Activated naive CD4-positive, alpha-beta T cell (primary cell): ENCODE measurements at places on chromosomes 6 and 20.

- no peak for DNase-seq
Observed at GRCh38 chr6:110359556-110359955, 1.4 kb upstream of the METTL24 start.

GRCh38 chr6:39430446-39430845 lies 107.9 kb upstream of the KCNK16 start:
- DNase-seq: no peak

DNA sequence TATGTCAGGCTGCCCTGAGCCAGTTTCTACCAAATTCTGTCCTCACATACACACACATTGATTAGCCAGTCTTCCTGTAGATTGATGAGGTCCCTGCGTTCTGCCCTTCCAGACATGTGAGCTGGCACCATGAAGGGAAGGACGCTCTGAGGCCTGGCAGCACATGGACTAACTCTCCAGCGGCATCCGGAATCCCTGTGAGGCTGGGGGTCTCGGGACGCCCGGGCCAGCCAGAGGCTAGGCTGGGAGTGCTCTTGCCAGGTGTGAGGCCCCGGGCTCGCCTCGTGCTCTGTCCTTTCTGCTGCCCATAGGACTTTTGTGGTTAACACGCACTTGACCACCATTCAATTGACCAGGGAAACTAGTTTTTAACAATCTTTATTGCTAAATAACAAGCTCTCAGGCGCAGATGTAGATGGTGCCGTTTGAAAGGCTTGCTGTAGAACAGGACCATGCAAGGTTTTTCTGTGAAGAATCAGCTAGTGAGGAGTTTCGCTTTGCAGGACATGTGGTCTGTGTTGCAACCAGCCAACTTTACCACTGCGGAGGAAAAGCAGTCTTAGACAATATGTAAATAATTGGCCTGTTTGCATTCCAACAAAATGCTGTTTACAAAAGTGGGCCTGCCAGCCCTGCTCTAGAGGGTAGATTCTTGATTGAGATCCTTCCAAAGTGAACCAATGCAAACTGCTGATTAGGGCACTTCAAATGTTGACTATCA lies 29.3 kb downstream of the FOXF2 start:
- DNase-seq: no peak

DNA sequence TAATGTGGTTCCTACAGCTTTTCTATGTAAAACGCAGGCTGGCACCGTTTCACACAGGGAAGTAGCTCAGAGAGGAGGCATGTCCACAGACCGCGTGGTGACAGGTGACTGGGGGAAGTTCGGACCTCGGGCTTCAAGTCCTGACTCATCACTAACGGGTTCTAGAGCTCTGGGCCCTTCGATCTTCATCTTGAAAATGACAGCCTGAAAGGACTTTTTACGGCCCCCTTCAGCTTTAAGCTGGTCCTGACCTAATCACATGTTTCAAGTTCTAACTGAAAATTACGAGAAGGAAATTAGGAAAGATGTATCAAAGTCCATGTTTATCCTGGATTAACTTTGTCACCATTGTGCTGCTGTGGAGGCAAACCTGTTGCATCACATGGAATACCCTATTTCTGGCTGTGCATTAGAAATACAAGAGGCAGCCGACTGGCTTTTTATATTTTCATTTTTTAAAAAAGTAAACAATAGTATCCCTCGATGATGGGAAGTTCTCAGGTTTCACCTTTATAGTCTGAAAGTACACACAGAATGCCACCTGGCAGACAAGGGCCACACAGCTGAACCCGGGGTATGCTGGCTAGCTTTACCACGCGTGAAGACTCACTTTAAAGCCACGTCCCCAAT lies 2.0 kb downstream of the MAN1A1 start:
- DNase-seq: peak; percentile 1

DNA sequence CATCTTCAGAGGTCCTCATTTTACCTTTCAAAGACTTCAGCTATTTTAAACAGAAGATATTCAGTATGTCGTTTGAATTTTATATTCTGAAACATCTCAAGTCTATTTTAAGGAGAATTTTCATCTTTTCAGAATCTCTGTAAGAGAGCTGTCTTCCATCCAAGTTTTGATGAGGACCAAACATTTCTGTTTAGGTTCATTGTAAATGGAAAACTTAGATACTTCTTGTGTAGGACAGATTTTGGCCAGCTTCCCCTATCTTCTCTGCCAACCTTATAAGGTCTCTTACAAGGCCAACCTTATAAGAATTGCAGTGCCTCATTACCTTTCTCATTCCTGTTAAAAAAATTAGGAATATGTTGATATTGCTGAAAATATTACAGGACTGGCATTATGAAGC lies 88.1 kb downstream of the AKAP7 start:
- no peak for DNase-seq

DNA sequence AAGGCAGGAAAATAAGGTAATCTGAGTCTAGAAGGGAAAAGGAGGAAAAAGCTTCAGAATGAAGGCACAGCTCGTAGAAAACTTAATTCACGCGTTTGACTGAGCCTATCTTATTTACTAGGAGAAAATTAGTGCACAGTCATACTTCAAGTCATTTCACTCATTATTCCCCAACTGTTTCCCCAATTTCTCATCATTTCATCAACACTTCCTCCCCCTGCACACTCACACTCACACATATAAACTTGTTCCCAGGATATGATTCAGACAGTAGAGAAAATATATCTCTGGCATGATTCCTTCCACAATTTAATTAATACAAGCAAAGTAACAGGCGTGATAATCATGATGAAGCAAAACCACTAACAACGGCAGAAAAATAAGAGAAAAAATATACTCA lies 94.5 kb upstream of the F13A1 start:
- no peak for DNase-seq

DNA sequence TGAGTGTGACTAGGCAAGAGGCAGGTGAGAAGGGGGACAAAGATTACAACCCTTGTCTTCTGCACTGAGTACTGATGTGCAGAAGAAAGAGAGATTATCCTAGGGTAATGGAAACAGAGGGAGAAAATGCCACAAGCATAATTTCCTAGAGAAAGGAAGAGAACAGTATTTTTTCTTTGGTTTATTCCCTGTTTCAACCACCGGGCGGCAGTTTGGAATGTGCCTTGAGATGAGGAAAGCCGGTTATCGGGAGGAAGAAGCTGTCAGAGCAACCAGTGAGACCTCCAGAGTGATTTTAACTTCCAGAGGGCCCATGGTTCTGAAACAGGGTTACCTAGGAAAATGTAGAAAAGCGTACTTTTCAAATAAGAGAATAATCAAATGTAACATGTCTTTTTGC lies 121.4 kb downstream of the REV3L start:
- DNase-seq: no peak

DNA sequence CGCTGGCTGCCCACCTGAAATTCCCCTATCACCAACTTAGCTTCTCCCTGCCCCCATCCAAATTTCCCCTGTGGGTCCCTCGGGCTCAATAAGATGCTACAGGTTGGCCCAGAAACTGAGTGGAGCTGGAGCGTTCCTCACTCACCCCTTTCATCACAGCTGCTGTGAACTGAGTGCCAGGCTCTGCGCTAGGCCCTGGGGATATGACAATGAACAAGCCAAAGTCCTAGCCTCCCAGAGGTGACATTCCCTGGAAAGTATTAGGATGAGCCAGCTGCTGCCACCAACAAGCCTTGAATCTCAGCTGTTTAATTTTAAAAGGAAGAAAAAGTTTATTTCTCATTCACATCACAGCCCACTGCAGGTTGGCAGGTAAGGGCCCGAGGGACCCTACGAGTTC lies 86.6 kb upstream of the EYA2 start:
- DNase-seq: no peak

DNA sequence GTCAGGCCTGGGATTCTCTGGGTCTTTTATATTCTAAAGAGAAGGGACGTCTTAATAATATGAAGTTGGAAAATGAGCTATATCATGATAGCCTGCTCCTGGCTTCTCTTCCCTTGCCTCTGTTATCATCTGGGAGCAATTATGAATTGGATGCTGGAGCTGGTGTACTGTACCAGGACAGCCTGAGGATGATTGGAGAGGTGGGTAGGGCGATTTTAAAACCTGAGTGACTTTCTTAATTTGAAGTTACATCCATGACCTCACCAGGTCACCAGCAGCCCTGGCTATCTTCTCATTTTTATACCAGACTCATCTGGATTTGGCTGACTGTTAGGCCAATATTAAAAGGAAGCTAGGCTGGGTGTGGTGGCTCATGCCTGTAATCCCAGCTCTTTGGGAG lies 317.6 kb downstream of the CLIC5 start:
- no peak for DNase-seq

GRCh38 chr6:168852376-168852884 lies 401.2 kb downstream of the THBS2 start:
- no peak for DNase-seq

DNA sequence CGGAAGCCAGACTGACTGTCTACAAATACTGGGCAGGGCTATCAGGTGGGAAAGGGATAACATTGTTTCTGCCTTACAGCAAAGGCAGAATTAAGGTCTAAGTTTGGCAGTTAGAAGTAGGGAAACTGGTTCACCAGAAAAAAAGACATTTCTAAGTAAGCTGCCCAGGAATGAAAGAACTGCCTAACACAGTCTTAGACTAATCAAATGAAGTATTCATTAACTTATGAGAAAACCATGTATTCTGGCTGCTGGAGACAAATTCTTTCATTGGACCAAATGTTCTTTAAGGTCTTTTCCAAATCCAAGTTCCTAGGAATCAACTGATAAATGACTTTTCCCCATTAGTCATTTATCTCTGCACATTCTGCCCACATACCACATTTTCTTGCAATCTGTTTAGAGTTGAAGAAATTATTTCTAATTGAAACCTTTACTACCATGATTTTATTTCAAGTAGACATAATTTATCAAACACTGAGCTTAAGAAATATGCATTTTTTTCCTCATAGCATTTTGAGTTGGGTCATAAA lies 120.3 kb upstream of the OGFRL1 start:
- no peak for DNase-seq

DNA sequence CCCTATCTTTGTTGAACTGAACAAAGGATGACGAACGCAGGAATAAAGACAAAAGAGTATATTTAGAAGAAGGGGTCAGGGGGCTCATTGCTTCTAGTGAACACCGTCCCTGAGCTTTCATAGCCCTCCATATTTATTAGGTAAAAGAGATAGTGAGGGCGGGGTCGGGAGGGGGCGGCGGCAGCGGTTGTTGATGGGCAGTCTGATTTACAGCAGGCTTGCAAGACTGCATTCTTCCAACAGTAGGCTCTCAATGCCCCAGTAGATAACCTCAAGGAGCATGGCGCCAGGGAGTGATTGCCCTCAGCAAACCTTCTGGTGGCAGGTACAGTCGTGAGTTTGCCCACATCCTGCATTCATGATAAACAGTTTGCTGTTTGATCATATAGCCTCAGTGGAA lies 563.3 kb upstream of the SYNCRIP start:
- DNase-seq: no peak

DNA sequence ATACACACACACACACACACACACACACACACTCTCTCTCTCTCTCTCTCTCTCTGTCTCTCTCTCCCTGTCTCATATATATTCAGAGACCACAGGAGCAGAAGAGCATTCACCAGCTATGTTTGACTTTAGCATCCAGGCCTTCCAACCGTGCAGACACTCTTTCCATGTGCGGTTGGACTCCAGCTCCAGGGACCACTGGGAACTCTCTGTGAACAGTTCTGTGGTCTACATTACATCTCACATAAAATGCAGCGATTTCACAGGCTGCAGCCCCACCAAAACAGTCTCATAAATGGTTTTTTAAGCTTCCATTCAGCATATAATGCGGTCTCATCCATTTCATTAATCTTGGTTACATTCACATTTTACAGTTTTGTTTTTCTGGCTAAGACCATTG lies 508.4 kb upstream of the SULF2 start:
- DNase-seq: no peak

DNA sequence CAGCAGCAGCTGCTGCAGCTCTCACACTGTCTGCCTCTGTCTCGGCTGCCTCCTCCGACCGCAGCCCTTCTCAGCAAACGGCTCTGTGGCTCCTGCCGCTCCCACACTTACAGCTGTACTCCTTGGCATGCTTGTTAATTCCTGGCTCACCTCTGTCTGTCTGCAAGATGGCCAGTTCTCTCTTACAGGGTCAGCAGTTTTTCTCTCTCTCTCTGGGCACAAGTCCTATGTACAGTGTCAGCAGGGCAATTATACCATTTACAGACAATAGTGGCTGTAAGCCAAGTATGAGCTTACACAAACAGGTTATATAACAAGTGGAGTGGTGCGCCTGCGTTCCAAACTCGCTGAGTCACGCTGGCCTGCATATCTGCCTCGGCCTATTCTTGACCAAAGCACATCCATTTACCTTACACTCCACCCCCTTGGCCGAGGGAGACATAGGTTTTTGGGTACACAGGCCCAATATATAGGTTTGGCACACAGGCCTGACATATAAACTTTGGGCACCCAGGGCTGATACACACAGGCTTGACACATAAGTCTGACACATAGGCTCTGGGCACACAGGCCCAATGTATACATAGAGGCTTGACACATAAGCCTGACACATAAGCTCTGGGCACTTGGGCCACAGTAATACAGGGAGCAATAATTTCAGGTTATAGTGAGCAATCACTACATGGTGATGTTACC lies 4.4 kb downstream of the ZKSCAN3 start:
- DNase-seq: no peak

- no peak for DNase-seq
Observed at GRCh38 chr6:116564921-116565872, 6.1 kb upstream of the RWDD1 start.

DNA sequence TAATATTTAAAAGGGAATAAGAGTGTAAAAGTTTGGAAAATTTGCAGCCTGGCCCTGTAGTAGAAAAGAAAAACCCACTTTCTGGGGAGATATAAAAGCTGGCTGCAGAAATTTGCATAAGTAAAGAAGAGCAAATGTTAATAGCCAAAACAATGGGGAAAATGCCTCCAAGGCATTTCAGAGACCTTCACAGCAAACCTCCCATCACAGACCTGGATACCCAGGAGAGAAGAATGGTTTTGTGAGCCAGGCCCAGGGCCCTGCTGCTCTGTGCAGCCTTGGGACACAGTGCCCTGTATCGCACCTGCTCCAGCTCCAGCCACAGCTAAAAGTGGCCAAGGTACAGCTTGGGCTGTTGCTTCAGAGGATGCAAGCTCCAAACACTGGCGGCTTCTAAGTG lies 113.8 kb downstream of the BTBD9 start:
- DNase-seq: no peak

GRCh38 chr20:62722627-62723026 lies 14.0 kb downstream of the NTSR1 start:
- no peak for DNase-seq

- DNase-seq: no peak
Observed at GRCh38 chr6:3825851-3826581, 23.2 kb upstream of the FAM50B start.

DNA sequence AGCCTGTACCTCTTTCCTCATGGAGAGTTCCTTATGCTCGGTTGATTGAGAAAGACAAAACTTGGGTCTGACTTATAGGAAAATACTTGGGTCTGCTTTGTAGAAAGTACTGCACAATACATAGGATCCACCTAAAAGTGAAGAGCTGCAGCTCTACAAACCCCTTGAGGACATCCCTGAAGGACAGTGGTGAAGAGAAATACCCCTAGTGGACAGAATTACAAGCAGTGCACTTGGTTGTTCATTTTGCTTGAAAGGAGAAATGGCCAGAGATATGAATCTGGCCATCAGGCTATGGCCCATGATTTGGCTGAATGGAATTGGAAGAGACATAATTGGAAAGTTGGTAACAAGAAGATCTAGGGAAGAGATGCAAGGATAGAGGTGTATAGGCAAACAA lies 8.3 kb downstream of the CD24 start:
- DNase-seq: no peak

- DNase-seq: no peak
Observed at GRCh38 chr20:22312744-22313346, 271.5 kb downstream of the FOXA2 start.
